Stimulated activated CD4-positive, alpha-beta T cell treated with anti-CD3 and anti-CD28 coated beads, Interleukin-1b, Interleukin-23, amount 100 ng/mL, for 24 hours (primary cell): ENCODE measurements at places on chromosomes 11 and 22.

GRCh38 chr22:25054943-25055511 is 102.5 kb downstream of the KIAA1671 start:
- no peak for DNase-seq

- no peak for DNase-seq
Measured at GRCh38 chr11:125987066-125987641, 41.3 kb downstream of the VSIG10L2 start.

- no peak for DNase-seq
Measured at GRCh38 chr22:28025333-28025732, 106.3 kb upstream of the PITPNB start.

DNA sequence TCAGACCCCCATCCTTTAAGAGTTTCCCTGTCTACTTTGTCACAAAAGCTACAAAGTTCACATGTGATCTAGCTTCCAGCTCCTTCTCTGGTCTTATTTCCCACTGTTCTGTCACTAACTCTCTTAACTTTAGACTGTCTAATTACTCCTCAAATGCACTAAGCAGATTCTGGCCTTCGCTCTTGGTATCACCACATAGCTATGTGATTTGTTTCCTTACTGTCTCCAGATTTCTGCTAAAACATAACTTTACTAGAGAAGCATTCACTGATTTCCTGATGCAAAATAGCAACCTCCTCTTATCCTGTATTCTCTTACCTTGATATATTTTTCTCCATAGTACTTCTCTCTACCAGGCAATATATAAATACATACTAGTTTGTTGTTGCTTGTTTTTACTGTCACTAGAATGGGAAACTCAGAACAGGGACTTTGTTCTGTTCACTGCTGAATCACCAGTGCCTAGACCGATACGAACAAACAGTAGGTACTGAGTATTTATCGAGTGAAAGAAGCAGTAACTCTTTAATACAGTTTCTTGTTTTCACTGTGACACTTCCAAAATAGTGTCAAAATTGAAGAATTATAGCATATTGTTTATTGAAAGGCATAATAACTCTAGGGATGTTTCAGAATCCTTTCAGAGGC is 205.6 kb downstream of the DDX10 start:
- DNase-seq = no peak

DNA sequence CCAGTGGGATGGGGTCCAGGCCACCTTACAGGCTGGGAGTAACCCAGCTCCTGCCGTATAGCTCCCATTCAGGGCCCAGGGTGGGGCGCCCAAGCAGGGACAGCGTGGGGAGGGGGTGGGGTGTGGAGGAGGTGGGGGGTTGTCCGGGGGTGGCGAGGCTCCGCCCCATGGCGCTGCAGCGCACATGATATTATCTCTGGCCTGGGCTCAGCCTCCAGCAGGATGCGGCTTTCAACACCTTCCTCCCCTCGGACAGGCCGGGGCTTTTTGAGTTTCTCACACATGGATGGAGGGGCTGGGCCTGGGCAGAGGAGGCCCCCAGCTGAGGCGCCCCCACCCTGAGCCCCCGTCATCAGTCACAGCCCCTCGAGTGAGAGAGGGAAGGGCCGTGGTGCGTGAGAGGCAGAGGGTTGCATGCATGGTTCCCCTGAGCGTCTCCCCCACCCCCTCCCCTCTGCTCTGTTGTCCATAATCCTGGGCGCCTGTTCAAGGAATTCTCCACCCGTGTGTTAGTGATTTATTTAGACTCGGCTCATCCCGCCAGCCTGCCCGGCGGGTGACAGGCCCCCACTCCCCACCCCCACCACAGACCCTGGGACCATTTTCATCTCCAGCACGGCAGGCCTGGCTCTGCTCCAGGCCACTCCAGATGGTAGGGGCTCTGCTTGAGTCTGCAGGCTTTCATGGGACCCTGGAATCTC is 44.9 kb downstream of the WNT11 start:
- DNase-seq = no peak

DNA sequence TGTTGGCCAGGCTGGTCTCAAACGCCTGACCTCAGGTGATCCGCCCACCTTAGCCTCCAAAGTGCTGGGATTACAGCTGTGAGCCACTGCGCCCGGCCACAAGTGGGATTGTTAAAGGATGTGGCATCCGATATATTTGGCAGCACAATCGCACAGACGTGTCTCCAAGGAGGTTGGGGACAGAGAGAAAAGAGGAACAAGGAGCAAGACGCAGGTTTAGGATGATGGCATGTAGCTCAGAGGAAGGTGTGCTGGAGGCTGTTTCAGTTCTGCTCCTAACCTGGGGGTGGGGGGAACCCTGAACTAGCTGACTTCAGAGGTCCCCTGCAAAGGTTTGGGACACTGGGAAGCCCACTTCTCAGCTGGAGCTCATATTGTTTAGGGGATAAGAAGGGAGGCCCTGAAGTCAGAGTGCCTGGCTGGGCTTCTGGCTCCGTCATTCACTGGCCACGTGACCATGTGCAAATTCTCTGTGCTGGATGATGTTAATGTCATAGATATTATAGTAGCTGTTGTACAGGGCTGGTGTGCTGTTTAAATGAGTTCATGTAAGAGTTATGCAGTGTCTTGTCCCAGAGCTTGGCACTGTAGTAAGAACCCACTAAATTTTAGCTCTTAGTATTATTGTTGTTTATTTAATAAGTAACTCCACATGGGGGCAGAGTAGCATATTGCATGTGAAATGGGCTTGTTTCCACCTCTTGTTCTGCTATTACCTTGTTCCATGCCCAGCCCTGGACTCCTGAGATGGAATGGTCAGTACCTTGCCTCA is 129.7 kb downstream of the ST3GAL4 start:
- no peak for DNase-seq

DNA sequence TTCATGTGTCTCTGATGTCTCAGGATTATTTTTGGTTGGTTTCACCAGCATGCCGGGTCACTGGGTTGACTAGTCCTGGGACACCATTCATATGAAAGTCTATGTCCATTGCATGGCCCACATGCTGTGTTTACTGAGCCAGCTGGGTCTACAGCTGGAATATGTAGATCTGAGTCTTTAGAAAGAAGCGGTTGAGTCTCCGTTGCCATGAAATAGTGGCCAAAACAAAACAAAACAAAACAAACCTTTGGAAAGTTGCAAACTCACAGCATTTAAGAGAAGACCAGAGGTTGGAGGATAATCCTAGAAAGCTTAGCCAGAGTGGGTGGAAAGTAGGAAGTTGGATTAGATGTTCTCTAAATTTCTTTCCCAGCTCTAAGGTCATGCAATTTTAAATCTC is 191.8 kb upstream of the NTM start:
- no peak for DNase-seq

- DNase-seq = no peak
Measured at GRCh38 chr22:47040486-47041270, 278.2 kb downstream of the TBC1D22A start.

- DNase-seq = no peak
Measured at GRCh38 chr11:22703591-22703990, 37.2 kb downstream of the GAS2 start.

DNA sequence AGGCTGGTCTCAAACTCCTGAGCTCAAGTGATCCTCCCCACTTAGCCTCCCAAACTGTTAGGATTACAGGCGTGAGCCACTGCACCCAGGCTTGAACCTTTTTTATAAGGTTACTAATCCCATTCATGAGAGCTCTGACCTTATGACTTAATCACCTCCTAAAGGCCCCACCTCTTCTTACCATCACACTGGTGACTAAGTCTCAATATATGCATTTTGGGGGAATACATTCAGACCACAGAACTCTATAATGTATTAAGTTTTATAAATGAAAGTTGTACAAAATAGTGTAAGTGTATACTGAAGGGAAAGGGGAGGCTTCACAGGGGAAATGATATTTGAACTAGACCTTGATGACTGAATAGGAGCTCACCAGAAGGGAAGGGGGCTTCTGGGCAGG is 28.4 kb upstream of the RBFOX2 start:
- no peak for DNase-seq

DNA sequence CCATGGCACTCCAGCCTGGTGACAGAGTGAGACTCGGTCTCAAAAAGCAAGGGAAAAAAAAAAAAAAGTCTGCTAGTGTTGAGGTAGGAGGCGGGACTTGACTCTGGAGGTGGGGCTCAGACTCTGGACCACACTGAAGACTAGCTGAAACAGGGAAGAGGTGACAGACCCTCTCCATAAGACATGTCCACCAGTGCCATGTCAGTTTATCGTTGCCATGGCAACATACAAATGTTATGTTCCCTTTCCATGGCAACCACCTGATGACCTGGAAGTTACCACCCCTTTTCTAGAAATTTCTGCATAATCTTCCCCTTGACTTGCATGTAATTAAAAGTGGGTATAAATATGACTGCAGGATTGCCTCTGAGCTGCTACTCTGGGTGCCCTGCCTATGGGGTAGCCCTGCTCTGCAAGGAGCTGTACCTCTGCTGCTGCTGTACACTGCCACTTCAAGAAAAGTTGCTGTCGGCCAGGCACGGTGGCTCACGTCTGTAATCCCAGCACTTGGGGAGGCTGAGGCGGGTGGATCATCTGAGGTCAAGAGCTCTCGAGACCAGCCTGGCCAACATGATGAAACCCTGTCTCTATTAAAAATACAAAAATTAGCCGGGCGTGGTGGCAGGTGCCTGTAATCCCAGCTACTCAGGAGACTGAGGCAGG is 55.1 kb downstream of the KIAA1671 start:
- DNase-seq = no peak

GRCh38 chr11:75673977-75674582 is 5.2 kb upstream of the MAP6 start:
- DNase-seq = no peak

DNA sequence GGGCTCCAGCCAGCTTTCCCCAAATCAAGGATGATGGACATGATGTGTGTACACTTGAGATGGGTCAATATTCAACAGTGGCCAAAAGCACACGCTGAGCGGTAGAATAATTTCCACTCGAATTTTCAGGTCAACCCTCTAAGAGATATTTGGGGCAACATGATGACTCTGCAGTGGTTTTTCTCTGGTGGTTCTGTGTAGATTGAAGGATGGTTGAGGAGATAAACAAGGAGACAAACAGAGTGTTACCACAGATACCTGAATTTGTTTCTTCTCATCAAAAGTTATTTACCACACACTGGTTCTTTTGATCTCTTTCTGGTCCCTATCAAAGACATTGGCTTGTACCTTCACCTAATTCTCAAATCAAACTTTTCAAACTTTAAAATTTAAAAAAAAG is 242.0 kb downstream of the ETS1 start:
- no peak for DNase-seq
